Thymus (tissue), 14 donors: ENCODE measurements at places on chromosomes 12 and 14.
A peak's percentile ranks its signal among the peaks of the same experiment; 100 is the strongest.

DNA sequence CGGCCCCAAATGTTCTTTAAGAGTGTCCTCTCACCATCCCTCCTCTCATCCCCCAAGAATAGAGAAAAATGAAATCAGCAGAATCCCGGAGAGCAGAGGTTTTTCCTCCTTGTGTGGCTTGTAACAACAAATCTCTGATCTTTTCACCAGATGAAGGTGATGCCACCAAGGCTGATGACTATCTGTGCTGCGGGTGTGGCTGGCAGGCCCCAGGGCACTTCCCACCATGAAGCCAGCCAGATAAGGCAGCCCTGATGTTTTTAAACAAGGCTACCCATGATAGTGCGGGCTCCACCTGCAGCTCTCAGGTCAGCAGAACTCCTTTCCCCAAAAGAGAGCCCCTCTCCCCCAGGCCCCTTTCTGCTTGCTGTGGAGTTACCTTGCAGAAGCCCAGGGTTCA lies 58.0 kb upstream of the PARP11 start:
- DNase-seq = peak; percentile 46

DNA sequence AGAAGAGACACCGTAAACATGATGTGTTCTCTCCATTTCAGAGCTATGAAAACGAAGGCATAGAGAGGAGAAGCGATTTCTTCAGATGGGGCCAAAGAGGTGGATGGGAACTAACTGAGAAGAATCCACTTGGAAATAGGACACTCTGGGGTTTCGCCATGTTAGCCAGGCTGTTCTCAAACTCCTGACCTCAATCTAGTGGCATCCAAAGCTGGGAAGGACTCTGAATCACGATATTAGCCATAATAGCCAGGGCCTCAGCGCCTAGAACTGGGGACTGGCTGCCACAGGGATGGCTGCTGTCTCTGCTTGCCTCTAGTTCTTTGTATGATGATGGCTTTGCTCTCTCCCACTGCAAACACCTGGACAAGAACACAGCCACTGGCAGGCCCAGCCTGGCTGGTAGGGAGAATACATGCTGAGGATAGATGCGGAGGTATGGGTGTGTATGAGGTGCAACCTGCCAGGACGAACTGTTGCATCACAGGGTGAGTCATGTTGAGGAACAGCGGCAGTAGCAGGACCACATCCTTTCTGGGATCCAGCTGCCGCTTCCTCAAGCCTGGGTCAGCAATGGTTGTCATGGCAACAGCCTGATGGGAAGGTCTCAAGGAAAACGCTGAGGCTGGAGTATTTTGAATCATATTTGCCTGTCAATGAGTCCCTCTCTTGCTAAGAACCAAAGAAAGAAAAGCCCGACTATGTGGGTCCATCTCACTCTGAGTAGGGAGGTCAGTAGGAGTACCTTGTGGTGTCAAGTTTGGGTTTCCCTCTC lies 31.1 kb downstream of the CCDC177 start:
- DNase-seq = peak; percentile 10

GRCh38 chr12:64837427-64837826 lies 13.0 kb downstream of the TBC1D30 start:
- no peak for DNase-seq

GRCh38 chr12:112611908-112612307 lies 179.6 kb upstream of the RPH3A start:
- DNase-seq = no peak
